ENCODE measurements at places on chromosomes 5 and 9.

DNA sequence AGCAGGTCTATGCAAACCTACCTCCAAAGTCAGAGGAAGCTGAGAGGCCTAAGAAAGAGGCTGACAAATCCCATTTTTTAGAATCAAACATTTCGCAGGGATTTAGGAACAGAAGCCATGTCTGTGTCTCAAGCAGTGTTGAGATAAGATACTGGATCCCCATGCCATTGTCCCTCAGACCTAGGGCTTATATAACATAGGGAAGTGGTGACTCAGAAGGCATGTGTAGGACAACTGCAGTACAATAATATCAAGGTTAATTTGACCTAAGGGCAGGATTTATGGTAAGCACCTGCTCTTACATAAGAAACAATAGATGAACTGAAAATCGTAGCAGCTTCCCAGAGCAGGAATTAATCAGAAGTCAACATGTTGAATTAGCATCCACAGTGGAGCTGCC, 459.4 kb downstream of the ANXA1 start:
- no peak for DNase-seq

- no peak for DNase-seq
These were observed 13.2 kb downstream of the MRPL41 start for GRCh38 chr9:137564817-137565411.

GRCh38 chr9:36116593-36116992, 19.9 kb upstream of the GLIPR2 start:
- no peak for DNase-seq

GRCh38 chr5:73365301-73365853, 83.2 kb downstream of the FOXD1 start:
- no peak for DNase-seq

GRCh38 chr5:59423021-59423420, 470.5 kb downstream of the PDE4D start:
- no peak for DNase-seq

GRCh38 chr5:55724281-55724680, 12.2 kb upstream of the SLC38A9 start:
- DNase-seq: no peak

- DNase-seq: no peak
These were observed 117.3 kb upstream of the LHFPL2 start for GRCh38 chr5:78765756-78766411.

DNA sequence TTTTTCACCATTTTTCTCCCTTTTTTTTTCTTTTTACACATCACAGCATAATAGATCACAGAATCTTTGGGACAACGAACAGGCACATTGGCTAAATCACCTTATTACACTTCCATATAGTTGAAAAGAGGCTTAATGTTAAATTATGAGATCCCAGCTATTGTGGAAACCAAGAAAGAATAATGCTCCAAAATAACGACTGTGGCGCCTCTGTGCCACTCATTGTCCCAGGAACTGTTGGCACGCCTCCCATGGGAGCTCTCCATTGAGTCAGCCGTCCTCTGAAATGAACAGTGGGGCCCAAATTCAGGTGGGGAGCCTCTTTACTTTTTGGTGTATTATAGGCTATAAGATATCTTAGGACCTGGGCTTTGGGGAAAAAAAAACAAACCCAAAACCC, 82.2 kb upstream of the NFIB start:
- DNase-seq: no peak

GRCh38 chr9:132597073-132597775, 14.8 kb downstream of the BARHL1 start:
- no peak for DNase-seq

DNA sequence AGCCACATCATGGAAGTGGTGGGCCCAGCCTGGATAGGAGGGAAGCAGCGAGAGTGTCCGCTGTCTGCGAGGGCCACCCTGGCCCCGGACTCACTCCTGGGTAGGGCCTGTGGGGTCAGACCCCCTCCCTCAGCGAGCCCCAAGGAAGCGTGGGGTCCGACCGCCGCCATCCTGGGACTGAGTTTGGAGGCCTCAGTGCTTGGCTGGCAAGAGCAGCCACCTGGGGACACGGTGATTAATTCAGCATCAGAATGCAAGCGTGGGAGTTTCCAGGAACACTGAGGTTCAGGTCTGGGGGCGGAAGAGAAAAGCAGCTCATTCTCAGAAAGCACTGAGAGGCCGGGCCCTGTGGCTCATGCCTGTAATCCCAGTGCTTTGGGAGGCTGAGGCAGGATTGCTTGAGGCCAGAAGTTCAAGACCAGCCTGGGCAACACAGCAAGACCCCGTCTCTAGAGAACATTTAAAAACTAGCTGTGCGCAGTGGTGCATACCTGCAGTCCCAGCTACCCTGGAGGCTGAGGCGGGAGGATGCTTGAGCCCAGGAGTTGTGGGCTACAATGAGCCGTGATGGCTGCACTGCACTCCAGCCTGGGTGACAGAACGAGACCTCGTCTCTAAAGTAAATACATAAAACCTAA, 18.3 kb upstream of the CAMSAP1 start:
- no peak for DNase-seq

- DNase-seq: no peak
These were observed 120.5 kb downstream of the C5orf15 start for GRCh38 chr5:133847886-133848285.

DNA sequence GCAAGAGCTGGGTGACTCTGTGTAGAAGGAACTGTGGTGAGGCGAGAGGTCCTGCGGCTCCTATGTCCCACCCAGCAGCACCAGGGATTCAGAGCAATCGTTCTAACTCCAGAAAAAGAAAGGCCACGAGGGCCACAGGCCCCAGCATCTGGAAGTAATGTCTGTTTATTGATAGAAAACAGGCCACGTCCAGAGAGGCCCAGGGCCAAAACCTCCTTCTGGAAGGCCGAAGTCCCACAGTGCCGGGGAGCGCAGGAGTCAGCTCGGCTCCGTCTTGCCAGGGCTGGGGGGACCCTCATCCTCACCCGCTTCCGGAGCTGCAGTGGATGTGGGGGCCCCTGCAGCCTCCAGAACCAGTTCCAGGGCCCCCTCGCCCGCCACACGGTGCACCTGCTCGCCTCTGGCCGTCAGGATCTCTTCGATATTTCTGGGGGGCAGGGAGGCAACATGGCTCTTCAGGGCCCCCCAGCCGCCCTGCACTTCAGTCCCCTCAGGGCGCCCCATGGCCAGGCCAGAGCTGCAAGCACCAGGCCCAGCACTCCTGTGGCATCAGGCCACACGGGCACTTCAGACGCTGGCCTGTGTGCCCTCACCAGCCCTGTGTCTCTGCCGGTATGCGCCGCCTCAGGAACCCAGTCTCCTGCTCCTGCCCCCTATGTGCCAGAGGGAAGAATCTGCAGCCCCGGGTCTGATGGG, 1.6 kb downstream of the DNLZ start:
- no peak for DNase-seq

DNA sequence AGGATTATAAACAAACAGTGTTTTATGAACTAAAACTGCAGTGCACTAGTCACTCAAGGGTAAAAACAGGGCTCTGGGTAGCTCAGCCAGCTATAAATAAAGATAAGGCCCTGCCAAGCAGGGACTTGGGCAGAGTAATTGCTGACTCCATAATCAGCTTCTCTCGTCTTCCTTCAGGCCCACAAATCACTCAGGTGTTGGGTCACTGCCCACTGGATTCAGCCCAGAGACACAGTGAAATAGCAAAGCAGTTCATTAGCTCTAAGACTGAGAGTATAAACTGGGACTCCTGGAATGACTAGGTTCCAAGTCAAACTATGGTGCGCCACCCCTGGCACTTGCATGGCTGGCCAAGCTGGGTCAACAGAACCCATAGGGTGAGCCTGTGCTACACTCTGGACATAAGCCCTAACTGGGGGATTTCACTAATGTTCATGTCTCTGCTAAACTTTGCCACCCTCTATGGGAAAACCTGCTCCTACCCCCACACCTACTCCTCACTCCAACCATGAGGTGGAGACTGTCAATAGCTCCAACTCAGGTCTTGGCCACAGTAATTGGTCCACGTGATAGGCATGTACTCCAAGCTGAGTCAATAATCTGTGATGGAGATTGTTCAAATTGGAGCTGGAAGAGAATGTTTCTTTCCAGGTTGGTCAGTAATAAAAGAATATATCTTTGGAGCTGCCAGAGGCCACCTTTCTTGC, 158.5 kb downstream of the SLIT3 start:
- no peak for DNase-seq

- no peak for DNase-seq
These were observed 14.3 kb upstream of the KLF9 start for GRCh38 chr9:70428781-70429180.

GRCh38 chr5:30846171-30846570, 347.3 kb upstream of the CDH6 start:
- no peak for DNase-seq

Measured in activated naive CD4-positive, alpha-beta T cell (primary cell).